Stimulated activated CD8-positive, alpha-beta memory T cell treated with anti-CD3 and anti-CD28 coated beads, Interleukin-2, amount 100 ng/mL, for 48 hours (primary cell): ENCODE measurements at places on chromosomes 6 and 20.
A peak's percentile ranks its signal among the peaks of the same experiment; 100 is the strongest.

DNA sequence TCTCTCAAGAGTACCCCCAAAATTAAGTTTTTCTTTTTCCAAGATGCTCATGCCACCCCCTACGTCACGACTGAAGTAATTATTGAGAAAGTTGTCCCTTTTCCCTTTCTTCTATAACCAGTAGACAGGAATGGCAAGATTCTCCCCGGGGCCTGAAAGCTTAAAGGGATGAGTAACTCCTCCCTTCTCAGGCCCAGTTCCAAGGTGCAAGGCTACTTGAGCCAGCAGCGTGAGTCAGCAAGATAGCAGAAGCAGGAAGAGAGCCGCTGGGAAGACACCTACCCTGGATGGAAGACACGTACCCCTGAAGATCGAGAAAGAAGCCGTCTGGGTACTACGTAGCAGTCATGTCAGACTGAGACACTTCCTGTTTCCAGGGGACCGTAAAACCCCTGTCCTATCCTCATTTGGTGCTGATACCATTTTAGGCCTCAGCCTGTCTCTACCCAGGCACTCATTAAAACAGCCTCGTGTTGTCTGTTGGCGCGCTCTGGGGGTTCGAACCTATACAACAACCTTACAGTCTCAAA lies 241.0 kb downstream of the ADGRG6 start:
- no peak for DNase-seq

- no peak for DNase-seq
Observed at GRCh38 chr20:52457826-52458225, 266.2 kb upstream of the ZFP64 start.

GRCh38 chr6:29834564-29835436 lies 7.2 kb downstream of the HLA-G start:
- peak; percentile 46 for DNase-seq

- no peak for DNase-seq
Observed at GRCh38 chr20:34527016-34527415, 10.8 kb downstream of the DYNLRB1 start.

DNA sequence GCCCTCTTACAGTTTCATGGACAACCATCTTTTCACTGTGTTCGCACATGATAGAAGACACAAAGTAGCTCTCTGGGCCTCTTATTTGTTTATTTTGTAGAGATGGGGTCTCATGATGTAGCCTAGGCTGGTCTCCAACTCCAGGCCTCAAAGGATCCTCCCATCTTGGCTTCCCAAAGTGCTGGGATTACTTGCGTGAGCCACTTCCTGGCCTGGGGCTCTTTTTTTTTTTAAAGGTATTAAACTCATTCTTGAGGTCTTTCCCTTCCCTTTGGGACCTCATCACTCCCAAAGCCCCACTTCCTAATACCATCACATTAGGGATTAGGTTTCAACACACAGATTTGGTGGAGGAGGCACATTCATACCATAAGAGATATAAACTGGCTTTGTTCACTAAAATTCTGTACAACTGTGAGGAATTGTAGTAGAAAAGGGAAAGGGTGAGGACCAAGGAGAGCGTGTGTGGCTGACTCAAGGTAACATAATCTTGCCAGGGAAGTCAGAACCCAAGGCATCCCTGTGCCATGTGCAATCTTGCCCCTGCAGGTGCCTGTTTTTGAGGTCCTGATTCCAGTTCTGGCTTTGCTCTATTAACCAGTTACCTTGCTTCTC lies 45.5 kb downstream of the EIF2S2 start:
- DNase-seq = no peak

DNA sequence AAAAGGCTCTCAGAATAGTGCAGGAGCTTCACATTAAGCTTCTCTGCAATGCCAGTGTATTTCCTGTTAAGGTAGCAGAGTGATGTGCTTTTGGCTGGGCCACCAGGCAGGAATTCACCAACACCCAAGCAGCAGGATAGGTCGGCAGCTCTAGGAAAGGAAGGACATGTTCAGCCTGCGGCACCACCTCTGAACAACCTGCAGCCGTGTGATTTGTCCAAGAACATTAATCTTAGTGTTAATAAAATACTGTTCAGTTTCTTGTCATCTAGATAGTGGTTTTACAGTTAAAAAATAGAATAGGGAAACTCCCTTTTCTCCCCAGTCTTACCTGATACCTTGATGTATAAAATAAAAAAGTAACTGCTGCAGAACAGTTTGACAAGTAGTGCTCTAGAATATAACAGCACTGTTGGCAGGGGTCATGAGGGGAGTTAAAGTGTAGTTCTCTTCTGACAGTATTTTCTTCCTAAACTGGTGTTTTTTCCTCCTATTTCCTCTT lies 18.8 kb downstream of the ZNF292 start:
- no peak for DNase-seq

DNA sequence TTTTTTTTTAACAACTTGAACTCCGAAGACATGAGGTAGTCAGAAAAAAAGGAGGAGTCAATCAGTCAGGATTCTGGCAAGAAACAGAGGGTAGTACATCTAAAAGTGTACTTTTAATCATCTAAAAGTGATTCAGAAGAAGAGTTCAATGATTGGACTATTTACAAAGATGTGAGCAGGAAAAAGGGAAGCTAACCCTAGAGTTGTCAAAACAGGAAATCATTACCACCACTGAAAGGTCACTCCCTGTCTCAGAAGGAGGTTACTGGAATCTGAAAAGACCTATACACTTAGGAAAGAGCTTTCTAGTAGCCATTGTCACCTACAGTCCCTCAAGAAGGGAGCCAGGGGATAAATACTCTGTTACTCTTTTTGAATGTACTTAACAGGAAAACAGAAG lies 16.7 kb upstream of the LMBRD1 start:
- DNase-seq = no peak

DNA sequence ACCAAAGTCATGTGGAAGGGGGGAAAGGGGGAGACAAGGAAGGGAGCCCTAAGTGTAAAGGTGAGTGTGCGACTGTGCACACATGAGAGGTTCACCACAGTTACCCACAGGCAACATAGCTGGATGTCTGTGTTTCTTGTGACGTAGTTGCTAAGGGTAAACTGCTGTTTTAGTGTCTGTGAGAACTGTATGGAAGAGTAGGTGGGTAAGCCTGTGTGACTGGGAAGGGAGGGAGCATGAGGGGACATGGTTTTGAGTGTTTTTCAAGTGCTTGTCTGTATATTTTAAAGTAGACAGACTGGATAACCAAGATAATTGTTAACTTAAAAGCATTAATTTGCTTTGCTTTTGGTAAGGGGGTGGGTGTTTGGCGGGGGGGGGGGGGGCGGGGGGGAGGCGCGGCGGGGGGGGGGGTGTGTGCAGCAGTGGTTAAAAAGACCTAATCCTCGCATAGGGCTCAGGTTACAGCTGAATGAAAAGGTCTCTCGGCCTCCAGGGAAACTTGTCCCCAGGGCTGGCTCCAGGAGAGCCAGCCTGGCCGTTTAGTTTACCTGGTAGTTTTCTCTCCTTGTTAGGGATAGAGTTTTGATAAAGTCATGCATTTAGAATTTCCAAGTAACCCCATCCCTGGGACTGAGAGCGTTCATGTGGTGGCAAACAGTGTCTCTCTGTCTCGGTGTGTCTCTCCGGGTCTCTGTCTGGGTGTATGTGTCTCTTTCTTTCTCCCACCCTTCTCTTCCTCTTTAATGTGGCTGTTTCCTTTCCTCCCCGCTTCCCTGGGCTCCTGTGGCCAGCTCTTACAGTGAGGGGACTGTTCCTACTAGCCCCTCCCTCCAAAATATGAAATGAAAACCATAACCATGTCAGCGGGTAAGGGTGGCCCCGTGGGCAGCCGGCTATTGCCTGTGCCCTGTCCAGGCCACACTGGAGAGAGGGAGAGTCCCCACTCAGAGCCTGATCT lies 3.4 kb downstream of the SCUBE3 start:
- DNase-seq = no peak

- DNase-seq = no peak
Observed at GRCh38 chr6:25623065-25623464, 28.9 kb upstream of the SCGN start.

GRCh38 chr6:17624396-17624795 lies 24.3 kb downstream of the FAM8A1 start:
- DNase-seq = no peak

GRCh38 chr20:32437391-32438074 lies 79.4 kb downstream of the ASXL1 start:
- DNase-seq = no peak

DNA sequence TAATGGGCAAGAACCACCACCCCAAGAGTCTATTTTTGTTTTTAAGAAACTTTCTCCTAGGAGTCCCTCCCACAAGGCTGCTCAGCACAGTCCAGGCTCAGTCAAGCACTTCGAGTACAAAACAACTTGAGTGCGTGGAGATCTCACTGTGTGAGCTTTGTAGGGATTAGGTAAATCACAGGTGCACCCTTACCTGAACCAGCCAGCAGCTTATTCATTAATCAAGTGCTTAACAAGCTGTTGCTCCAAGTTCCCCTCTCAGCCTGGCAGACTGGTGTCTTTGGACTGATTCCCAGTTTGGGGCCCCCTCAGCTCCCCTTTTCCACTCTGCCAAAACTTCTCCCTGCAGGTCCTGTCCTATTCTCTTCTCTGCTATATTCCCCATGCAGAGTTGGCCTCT lies 133.1 kb downstream of the LY86 start:
- no peak for DNase-seq

DNA sequence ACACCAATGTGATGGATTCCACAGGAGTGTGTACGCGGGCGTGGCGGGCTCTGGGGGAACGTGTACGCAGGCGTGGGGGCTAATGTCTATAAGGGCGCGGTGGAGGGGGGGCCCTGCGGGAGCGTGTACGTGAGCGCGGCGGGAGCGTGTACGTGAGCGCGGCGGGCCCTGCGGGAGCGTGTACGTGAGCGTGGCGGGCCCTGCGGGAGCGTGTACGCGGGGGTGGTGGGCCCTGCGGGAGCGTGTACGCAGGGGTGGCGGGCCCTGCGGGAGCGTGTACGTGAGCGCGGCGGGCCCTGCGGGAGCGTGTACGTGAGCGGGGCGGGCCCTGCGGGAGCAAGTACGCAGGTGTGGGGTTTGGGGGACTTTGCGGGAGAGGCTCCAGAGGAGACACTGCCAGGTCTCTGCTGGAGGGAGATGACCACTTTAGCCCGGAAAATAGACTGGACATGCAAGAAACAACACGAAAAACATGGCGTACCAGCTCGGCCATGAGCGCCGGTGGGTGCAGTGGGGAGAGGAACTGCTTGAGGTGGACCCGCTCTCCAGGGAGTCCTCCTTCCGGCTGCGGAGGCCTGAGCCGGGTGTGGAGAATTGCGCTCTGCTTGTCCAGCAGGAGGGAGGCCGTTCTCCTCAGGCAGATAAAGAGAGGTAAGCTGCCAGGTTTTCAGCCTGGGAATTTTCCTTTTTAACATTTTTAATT lies 27.8 kb upstream of the SMOC2 start:
- no peak for DNase-seq

- DNase-seq = no peak
Observed at GRCh38 chr6:119442776-119443184, 93.2 kb upstream of the MAN1A1 start.

DNA sequence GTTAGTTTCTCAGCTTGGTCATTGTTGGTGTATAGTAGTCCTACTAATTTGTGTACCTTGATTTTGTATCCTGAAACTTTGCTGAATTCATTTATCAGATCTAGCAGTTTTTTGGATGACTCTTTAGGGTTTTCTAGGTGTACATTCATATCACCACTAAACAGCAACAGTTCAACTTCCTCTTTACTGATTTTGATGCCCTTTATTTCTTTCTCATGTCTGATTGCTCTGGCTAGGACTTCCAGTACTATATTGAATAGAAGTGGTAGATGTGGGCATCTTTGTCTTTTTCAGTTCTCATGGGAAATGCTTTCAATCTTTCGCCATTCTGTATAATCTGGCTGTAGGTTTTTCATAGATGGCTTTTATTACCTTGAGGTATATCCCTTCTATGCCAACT lies 61.3 kb upstream of the HEY2 start:
- DNase-seq = no peak

DNA sequence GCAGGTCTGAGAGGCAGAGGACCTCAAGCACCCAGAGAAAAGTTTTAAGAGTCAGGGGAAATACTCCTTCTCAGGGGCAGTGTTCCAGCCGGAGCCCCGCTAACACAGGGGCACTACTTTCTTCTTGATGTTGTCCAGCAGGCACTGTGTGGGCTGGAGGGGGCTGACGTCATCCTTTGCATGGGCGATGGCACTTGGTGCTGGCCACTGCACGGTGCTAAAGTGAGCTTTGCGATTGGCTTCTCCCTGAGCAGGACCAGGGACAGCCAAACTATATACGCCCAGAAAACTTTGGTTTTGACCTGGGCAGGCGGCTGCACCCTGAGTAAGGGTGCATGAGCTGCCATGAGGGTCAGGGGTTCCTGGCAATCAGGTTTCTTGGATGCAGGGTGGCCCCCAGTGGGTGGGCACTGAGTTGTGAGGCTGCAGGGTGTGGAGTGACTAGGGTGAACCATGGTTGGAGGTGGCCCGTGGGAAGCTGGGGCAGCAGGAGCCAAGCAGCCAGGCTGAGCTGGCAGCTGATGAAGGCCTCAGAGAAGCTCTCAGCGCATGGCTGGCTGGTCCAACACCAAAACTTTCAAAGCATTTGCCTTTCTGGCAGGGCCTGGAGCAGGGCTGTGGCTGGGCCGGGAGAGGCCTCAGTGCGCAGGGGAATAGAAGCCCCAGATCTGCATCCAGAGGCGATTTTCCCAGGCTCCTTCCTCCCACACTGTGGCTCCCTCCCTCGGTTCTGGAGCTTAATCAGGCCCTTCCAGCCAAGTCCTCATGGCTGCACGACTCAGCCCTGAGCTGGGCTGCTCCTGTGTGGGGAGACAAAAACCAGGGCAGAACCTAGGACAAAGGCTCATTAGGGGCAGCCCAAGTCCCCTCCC lies 18.3 kb downstream of the MRPS18A start:
- no peak for DNase-seq

GRCh38 chr6:42341771-42342553 lies 109.8 kb downstream of the TRERF1 start:
- no peak for DNase-seq

GRCh38 chr6:157328108-157328692 lies 4.9 kb upstream of the TMEM242 start:
- DNase-seq = no peak

- DNase-seq = peak; percentile 15
Observed at GRCh38 chr6:4281341-4282293, 146.2 kb upstream of the ECI2 start.
